Frontal cortex (tissue), 4 donors: ENCODE measurements at places on chromosomes 1 and 21. TPM values are rescaled to one million over a fixed set of nuclear protein-coding genes. Genes with fewer than 3 reads are reported as not detected.

The SELP gene
- total RNA-seq = not detected

The TP53BP2 gene
- total RNA-seq = 29.8 TPM

The LHX8 gene
- total RNA-seq = 2.4 TPM

The CA6 gene
- total RNA-seq = not detected

The DNTTIP2 gene
- 20.8 TPM for total RNA-seq

The CAMK2N1 gene
- total RNA-seq = 109 TPM

The LIPI gene
- not detected for total RNA-seq

GRCh38 chr1:164659621-164660411 lies 100.8 kb downstream of the PBX1 start:
- DNase-seq = no peak

GRCh38 chr1:211355873-211356272 lies 29.2 kb downstream of the TRAF5 start:
- DNase-seq = no peak

DNA sequence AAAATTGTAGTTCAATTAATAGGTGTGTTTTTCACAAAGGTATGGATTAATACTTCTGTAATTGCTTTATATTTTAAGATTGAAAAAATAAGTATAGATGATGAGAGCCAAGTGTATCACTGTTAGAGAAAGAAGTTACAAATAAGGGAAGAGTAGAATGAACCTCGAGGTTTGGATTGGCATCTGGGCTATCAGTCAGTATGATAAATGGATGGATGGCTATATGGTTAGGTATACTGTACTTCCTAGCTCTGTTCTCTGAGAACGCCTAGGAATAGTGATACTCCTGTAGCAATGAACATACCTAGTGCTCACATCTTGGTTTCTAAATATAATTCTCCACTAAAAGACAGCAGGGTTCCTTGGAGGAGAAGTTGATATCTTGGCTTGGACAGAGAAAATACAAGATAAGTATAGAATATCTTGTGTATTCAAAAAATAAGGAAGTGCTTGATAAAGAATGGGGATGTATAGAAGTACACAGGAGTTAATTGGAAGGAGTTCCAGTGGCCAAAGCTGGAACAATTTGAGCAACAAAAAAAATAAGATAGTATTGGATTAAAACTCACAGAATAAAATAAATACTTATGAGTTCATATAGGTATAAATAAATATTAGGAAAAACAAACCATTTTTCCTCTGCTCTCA lies 12.4 kb downstream of the IPO9 start:
- DNase-seq = no peak

- no peak for DNase-seq
Observed at GRCh38 chr21:45285266-45285931, 2.3 kb downstream of the POFUT2 start.

DNA sequence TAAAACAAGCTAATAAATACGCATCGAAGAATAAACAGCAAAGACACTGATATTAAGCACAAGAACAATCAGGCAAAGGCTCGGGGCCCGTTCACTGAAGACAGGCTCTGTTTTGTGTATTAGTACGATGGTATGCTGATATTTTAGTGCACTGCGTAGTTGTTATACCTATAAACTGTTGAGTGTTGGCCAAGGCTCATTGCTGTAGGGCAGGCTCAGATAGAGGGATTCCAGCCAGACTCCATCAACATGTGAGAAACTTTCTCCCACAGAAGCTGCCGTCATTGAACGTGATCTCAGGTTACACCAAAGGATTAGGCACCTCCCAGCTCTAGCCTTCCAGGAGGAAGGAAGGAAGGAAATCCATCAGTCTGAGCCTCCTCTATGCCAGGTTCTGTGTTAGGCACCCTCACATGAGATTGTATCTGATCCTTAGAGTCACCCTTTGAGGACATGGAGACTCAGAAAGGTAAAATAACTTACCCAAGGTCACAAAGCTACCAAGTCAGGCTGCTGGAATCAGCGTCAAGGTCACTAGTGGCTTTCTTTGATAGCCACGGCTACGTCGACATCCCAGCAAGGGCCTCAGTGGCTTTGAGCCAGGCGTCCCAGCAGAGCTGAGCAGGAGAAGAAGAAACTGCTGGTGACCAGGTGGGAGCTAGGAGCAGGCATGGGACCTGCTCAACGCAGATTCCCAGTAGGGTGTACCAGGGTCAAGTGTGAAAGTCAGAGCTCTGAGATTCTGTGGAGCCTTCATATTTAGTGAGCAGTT lies 14.8 kb downstream of the BCAR3 start:
- no peak for DNase-seq

- DNase-seq = no peak
Observed at GRCh38 chr1:44677201-44677766, 2.8 kb downstream of the ARMH1 start.

- no peak for DNase-seq
Observed at GRCh38 chr1:194538453-194538852, 1352.0 kb upstream of the B3GALT2 start.

DNA sequence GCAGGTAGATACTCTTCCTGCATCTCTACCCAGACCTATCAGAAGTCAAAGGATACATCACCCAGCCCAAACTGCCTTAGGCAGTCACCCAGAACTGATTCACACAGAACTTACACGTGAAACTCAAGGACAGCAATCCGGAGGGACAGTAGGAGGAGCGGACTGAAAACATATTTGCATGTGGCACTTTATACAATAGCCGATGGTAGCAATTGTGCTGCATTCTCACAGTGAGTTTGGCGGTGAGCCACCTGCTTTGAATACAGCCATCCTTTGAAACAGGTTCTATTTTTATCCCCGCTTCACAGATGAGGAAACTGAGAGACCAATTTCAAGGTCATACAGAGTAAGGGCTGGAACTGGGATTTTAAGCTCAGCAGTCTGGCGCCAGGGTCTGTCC lies 69.5 kb downstream of the EDEM3 start:
- DNase-seq = no peak

DNA sequence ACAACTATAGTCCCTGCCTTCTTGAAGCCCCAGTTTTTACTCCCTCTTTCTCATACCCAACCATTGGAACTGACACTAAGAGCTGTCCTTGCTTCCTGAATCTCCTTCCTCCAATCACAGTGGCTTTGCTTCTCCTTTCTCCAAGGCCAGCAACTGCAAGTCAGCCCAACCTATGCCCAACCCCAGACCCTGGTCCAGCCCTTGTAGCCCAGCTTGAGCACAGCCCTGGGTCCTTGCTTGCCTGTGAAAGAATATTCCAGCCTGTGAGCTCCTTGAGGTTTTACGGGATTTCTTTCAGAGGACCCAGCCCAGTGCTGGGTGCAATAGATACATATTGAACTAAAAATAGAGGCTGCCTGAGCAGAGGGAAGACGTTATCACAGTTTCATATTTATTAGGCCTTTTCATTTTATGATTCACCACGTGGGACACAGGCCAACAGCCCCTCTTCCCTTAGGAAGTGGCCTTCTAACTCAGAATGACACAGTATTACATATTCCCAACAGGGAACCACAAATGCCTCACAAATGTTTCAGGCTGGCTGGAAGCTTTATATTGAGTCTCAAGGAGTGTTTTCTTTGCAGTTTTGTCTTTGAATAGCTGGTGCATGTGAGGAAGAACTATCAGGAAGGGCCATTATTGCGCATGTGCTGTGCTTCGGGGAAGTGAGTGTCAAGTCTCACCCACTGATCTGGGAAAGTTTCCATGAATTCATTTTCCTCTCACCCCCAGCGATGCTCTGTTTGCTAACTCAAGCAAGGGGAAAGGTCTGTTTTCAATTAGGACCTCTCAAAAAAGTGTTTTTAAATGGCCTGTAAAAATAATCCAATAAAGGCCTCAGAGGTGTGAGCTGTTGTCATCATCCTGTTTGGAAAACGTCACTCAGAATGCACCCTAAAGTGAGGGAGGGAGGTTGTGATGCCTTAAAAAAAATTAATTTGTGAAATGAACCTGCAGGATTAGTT lies 92.3 kb upstream of the NFIA start:
- no peak for DNase-seq

DNA sequence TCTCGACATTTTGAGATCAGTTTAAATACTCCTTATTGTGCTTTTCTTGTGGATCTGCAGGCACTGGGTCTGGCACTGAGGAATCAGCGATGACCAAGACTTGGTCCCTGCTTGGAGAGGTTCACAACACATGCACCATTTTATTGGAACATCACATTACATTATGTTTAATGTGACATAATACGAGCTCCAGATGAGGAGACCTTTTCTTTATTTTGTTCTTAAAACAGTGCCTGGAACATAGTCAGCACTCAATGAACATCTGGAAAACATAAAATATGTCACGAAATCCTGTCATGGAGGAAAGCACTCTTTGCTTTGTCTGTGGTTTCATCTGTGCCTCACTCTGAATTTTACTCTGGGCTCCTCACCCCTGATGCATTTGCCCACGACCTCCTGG lies 110.7 kb downstream of the ST6GALNAC3 start:
- DNase-seq = no peak

GRCh38 chr1:192812420-192813209 lies 3.8 kb downstream of the RGS2 start:
- DNase-seq = no peak

DNA sequence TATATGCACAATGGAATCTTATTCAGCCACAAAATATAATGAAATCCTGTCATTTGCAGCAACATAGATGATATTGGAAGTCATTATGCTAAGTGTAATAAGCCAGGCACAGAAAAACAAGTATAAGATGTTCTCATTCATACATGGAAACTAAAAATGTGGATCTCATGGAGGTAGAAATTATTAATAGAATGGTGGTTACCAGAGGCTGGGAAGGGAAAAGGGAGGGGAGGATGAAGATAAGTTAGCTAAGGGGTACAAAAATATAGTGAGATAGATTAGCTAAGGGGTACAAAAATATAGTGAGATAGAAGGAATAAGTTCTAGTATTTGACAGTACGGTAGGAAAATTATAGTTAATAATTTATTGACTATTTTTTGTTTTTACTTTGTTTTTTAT lies 27.9 kb downstream of the LIN9 start:
- no peak for DNase-seq

DNA sequence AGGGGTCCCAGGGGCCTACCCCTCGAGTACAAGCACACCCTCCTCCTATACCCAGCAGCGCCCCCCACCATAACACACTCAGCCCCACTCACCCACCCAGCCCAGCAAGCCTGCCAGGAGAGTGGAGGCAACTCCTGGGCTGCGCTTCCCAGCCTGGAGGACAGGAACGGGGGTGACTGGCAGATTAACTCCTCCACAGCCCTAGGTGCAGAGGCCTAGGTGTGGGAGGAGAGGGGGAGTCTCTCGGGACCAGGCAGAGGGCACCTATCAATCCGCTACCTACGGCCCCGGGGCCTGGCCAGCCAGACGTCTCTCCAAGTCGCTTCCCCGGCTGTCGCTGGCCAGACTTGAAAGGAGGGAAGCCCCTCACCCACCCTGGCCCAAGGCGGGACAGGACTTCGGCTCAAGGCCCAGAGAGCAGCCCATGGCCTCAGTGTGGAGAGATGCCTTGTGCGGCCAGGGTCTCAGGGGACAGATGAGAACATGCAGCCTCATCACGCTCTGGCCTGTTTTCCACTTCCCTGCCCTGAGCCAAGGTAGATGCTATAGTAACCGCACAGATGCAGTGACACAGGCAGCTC lies 24.9 kb downstream of the MATN1 start:
- DNase-seq = no peak

- no peak for DNase-seq
Observed at GRCh38 chr1:10528066-10529014, 53.6 kb downstream of the PEX14 start.

GRCh38 chr1:91104712-91105111 lies 82.9 kb upstream of the ZNF644 start:
- DNase-seq = no peak

GRCh38 chr1:203367057-203367456 lies 16.1 kb upstream of the FMOD start:
- DNase-seq = no peak

GRCh38 chr1:153292740-153293479 lies 19.8 kb downstream of the PGLYRP3 start:
- DNase-seq = no peak

DNA sequence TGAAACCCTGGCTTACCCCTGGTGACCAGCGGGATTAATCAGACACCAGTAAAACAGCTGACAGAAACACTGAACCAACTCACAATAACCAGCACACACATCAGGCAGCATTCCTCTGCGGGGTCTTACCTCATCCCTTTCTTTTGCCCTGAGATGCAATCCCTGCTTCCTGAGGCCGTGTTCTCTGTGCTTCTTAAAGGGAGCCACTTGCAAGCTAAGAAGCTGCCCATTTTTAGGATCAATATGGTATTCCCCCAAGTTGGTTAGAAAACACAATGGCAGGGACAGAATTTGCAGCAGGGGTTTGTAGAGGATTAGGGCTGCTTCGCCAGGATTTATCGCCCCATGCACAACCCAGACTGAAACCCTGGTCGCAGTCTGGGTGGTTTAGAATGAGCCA lies 74.7 kb upstream of the OLIG2 start:
- DNase-seq = no peak

DNA sequence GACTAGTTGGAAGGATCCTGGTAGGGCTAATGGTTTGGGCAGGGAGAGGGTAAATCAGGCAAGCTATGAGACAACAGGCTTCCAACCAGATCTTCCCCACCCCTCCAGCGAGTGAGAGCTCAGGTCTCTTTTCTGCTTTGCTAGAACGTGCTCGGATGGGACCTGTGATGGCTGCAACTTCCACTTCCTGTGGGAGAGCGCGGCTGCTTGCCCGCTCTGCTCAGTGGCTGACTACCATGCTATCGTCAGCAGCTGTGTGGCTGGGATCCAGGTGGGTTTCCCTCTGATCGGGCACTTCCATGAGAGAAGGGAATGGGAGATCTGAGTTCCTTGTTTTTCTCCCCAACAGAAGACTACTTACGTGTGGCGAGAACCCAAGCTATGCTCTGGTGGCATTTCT lies 14.0 kb upstream of the SARS1 start:
- DNase-seq = no peak

- no peak for DNase-seq
Observed at GRCh38 chr1:34690269-34690668, 64.6 kb upstream of the GJB5 start.

- no peak for DNase-seq
Observed at GRCh38 chr1:235391874-235392273, 24.6 kb downstream of the TBCE start.

GRCh38 chr1:183126528-183126927 lies 59.5 kb upstream of the LAMC2 start:
- no peak for DNase-seq

GRCh38 chr1:172118618-172119017 lies 277.3 kb downstream of the DNM3 start:
- no peak for DNase-seq

DNA sequence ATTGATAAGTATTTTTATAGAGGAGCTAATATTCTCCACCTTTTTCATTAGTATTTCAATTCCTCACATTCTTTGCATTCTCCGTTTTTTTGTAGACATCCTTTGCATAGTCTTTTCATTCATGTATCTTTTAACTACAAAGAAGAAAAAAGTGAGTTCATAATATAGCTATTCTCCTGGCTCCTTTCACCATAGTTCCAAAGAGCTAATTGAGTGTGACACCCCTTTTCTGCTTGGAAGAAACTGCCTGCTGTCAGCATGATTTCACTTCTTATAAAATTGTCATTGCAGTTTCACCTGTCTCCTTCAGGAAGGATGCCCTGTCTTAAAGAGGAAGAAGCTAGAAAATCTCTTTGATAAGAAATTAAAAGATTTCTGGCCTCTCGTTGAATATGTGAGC lies 991.1 kb downstream of the KCNT2 start:
- no peak for DNase-seq
